ENCODE measurements at places on chromosomes 6 and 20. TPM values are rescaled to one million over a fixed set of nuclear protein-coding genes. Genes with fewer than 3 reads are reported as not detected.

Gene NMBR
- 0.22 TPM for total RNA-seq

- peak; percentile 31 for DNase-seq
- H3K27me3 ChIP-seq = peaks cover 52% of the 10 kb centered on the region
- no peaks in the 10 kb centered on the region for H3K36me3 ChIP-seq
These were observed 36.4 kb upstream of the APCDD1L start for GRCh38 chr20:58551631-58552030.

Gene ARMH2
- not detected for total RNA-seq

Gene SAMD5
- total RNA-seq = 9.2 TPM
